Mucosa of gallbladder (tissue), 1 donor: ENCODE measurements at places on chromosomes 3 and 15.

- no peak for DNase-seq
Observed at GRCh38 chr3:167723872-167724271, 10.8 kb downstream of the PDCD10 start.

DNA sequence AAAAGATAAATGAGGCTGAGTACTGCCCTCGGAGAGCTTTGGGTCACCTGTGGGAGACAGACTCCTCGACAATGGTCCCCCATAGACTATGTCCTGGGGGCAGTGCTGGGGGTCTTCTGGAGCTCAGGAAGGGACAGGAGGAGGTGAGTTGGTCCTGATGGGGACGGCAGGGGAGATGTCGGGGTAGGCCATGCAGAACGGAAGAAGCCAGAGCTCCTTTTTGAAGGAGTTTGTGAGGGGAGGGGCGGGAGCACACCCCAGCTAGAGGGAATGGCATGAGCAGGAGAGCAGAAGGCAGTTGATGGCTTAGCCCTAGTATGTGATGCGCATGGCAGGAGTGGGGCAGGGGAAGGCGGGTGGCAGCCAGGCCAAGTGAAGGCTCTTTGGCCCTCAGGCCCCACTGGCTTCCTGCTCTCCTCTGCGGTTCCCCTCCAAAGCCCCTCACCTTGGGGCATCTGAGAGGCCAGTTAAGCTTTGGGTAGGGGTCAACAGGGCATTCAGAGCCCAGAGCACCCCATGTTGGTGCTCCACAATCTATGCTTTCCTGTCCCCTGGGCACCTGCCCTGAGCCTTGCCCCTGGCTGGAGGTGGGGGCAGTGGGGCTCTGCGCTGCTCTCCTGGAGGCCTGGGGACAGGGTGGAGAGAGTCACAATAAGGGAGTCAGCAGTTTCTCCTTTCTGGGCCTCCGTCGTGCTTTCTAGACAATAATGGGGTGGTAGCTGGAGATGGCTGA is 179.3 kb downstream of the SMAD6 start:
- DNase-seq, result no peak

- peak; percentile 33 for DNase-seq
Observed at GRCh38 chr3:191499307-191500080, 38.5 kb downstream of the PYDC2 start.

- DNase-seq, result no peak
Observed at GRCh38 chr3:104316118-104316517, 1050.6 kb upstream of the ALCAM start.

DNA sequence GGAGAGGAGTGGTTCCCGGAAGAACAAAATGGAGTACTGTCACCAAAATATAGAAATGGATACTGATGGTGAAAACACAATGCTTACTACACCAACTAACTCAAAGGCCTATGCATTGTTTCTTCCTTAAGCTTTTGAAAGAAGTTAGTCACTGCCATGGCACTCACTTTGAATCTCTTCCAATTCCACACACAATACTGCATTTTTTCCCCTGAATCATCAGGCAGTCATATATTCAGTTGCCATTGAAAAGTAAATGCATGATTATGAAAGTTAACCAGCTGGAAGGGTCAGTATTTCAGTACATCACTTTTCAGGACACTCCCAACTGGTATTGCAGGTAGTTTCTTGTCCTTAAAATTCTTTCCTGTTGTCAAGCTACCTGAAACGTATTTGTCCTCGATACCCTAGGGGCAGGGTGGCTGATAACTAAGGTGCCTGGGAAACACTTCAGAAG is 9.0 kb upstream of the LRRFIP2 start:
- no peak for DNase-seq

- no peak for DNase-seq
Observed at GRCh38 chr3:45966371-45966791, 23.1 kb downstream of the CXCR6 start.

- DNase-seq, result no peak
Observed at GRCh38 chr3:158773166-158773565, 28.7 kb upstream of the MFSD1 start.

- DNase-seq, result no peak
Observed at GRCh38 chr3:133295199-133295901, 104.5 kb upstream of the BFSP2 start.

DNA sequence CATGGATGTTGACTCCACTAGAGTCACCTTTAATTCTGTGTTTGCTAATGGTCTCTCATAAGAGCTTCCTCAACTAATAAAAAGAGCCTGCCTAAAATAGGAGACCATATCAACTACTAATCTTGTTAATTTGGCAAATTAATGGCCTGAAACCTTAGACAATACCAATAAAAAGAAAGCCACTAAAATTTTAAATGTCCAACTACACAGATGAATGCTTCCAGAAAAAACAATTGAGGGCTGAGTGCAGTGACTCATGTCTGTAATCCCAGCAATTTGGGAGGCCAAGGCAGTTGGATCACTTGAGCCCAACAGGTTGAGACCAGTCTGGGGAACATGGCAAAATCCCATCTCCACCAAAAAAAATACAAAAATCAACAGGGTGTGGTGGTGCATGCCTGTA is 230.9 kb downstream of the NSUN3 start:
- no peak for DNase-seq

DNA sequence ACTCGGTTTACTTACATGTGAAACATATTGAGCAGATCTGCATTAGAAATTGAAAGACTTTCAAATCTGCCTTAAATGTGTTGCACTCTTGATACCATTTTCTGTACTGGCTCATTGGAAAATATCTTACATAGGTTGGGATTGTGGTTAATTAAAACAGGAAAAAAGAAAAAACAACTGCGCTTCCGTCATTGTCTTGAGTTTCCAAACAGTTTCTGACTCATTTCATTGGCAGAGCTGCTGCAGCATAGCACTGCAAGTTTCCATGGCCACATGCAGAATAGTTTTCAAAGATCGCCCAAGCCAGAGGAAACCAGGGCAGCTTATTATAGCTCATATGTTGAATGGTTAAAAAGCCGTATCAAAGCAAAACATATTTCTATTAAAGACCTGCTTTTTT is 446.6 kb upstream of the BCHE start:
- no peak for DNase-seq

- no peak for DNase-seq
Observed at GRCh38 chr3:37491776-37492175, 317.4 kb upstream of the LRRFIP2 start.

GRCh38 chr3:127646501-127647046 is 17.6 kb downstream of the PODXL2 start:
- no peak for DNase-seq

DNA sequence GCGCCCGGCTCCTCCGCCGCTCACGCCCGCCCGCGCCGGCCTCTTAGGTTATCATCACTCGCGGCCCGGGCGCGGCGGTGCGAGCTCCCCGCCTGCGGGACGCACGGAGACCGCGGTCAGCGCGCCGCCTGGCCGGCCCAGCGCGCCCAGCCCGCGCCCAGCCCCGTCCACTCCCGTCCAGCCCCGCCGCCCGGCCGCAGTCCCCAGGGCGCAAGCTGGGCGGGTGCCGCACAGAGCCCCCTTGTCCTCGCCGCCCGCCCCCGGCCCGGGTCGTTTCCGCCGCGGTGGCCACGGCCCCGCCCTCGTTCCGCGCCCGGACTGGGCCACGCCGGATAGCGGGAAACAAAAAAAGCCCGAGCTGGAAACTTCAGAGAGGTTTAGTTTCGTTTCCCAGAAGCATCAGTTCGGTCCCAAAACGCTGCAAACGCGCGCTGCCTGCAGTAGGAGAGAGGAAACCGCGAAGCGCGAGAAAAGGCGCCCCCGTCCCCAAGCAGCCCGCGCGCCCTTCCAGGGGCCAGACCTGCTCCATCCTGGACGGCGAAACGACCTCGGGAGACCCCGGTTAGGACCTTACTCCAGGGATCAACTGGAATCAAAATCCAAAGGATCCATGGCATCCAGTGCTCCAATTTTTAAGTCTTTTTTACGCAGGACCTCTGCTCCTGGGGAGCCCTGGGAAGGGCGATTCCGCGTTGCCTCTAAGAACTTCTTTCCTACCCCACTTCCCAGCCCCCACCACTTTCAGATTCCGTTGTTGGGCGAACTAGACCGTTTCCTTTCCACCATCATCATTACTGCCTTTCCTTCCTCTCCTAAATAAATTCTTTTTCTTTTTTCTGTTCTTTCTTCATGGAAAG is at the start of gene ATP10A:
Gene ATP10A (minus strand): TSS at position 217 of the 857 bp plus-strand sequence. CDS start 231 bp downstream, outside the sequence.
- peak; percentile 39 for DNase-seq

- DNase-seq, result no peak
Observed at GRCh38 chr3:193842029-193842798, 249.2 kb downstream of the OPA1 start.

GRCh38 chr3:50486219-50486888 is 17.1 kb downstream of the CACNA2D2 start:
- no peak for DNase-seq

DNA sequence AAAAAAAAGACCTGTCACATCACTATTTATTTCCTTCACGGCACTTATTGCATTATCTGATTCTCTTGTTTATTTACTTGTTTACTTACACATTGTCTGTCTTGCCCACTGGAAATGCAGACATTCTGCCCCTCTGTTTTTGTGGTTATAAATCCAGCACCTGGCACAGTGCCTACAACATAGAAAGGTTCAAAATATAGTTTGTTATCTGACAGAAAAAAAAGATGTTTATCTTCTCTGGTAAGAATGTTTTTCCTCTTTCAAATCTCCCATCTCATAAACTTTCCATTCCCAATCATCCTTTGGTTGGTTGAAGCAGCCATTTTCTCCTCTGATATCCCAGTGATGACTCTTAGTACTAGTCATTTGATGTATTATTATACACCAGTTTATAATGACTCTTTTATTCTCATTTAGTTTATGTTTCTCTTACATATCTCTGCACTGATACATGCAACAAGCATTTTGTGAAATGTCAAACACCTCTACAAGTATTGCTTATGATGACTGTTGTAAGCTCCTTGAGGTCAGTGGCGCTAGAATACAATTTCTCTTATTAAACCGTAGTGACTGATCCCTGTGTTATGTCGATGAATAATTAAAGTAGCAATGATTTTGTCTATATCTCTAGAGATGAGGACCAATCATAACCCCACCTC is 398.4 kb upstream of the TBL1XR1 start:
- no peak for DNase-seq

DNA sequence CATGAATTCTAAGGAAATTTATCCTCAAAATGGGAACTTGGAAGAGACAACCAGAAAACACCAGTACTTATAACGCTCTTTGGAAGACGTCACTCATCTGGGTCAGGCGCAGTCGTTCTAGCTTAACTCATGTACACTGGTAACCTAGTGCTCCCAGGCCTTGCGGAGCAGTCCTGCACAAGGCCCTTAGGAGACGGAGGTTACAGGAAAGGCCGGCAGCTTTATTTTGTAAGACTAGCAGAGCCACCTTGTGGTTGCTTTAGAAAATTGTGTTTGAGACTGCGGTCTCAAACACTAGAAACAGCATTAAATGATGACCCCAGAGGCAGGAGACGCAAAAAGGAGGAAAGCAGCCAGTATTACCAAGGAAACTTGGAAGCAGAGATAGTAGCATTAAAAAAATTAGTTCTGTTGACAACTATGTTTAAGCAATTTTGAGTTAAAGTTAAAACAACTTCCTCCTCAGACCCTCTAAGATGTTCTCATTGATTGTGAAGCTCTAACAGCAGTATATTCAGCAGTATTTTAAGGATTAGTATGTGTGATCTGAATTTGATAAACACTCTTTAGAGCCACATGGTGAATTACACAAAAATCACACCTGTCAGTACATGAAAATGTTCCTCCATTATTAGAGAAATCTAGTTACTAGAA is 141.9 kb upstream of the C2CD4B start:
- DNase-seq, result peak; percentile 59

DNA sequence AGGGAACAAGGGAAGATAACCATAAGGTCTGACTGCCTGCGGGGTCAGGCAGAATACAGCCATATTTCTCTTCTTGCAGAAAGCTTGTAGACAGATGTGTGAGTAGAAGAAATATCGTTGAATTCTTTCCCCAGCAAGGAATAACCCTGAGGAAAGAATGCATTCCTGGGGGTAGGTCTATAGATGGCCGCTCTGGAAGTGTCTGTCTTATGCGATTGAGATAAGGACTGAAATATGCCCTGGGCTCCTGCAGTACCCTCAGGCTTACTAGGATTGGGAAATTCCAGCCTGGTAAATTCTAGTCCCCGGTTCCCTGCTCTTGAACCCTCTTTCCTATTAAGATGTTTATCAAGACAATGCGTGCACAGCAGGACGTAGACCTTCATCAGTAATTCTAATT is 15.8 kb upstream of the SST start:
- no peak for DNase-seq

- DNase-seq, result peak; percentile 45
Observed at GRCh38 chr3:65871305-65872141, 167.2 kb downstream of the MAGI1 start.

GRCh38 chr3:63937661-63938651 is 25.8 kb upstream of the SCAANT1 start:
- DNase-seq, result no peak

DNA sequence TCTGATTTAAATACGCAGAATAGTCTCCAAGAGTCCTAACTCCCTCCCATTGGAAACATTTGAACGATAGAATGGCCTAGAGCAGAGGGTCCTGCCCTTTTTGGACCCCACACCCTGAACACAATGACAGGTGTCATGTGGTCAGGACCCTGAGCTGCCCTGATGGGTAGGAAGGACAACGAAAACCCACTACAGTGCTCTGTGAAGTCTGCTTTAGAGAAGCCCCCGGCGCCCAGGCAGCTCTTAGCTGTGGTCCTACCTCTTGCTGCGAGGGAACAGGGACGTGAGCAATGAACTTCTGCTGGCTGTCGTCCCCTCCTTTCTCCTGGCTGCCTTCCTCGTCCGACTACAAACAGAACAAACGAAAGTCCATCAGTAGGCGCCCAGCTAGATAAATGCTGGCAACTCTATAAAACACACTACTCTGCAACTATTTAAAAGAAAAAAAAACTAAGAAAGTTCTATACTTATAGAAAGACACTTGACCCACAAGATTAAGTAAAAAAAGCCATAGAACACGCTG is 8.7 kb upstream of the RAB43 start:
- DNase-seq, result no peak
